Jurkat, Clone E6-1 (cell line): ENCODE measurements at places on chromosomes 12 and 14.
A peak's percentile ranks its signal among the peaks of the same experiment; 100 is the strongest.

- no peak for DNase-seq
Measured at GRCh38 chr12:18564306-18564705, 173.5 kb downstream of the PLCZ1 start.

DNA sequence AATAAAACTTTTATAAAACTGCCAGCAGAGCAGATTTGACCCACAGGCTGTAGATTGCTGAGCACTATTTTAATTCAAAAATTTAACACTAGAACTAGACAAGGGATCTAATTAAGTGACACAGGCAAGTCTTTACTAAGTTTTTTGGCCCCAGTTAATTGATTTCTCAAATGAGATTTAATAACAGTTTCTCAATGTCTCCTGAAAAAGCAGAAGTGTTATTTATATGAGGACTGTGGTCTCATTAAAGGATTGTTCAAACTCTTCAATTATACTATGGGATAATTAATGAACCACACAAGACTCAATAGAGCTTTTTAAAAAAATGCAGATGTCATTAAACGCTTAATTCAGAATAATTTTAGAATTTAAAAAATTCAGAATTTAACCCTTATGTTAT, 1.9 kb downstream of the HEATR5A start:
- DNase-seq, result no peak

- peak; percentile 23 for DNase-seq
Measured at GRCh38 chr12:21330682-21331253, 3.9 kb downstream of the SLCO1A2 start.

DNA sequence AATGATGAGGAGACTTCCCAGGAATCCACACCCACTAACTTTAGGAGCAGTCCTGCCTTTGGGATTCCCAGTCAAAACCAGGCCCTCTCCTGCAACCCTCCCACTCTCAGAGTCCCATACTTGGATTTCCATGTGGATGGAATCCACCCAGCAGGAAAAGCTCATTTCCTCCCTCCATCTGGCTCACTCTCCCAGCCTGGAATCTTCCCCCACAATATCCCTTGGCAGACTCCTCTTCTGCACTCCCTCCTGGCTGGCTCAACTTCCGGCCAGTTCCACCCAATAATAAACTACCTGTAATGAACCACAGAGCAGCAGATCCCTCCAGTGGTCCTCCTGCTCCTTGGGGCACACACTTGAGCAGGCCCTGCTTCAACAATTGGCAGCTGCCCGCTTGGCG, 102.8 kb upstream of the EGLN3 start:
- DNase-seq, result no peak

DNA sequence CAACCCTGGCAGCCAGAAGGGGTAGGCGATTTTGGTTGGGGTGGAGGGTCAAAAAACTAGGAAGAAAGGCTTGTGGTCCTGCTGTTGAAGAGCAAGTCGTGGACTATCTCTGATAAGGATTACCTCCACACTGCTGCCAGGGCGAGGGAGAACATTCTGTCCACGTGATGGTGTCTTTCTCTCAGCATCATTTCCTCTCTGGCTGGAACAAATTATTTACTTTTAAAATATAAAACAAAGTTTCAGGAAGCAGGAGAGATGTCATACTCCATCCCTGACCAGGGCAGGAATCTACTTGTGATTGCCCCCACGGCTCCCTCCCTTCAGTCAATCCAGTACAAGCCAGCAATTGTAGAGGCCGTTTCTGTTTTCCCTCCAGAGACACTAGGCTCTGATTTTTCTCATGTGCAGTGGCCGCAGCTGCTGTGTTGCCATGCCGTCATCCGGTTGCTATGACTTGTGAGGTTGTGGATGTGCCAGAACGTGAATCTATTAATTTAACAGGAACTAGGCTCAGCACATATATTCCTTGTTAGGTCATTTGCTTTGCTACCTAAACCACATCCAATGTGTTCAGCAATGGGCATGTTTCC, 61.5 kb upstream of the PTGR2 start:
- DNase-seq, result no peak

DNA sequence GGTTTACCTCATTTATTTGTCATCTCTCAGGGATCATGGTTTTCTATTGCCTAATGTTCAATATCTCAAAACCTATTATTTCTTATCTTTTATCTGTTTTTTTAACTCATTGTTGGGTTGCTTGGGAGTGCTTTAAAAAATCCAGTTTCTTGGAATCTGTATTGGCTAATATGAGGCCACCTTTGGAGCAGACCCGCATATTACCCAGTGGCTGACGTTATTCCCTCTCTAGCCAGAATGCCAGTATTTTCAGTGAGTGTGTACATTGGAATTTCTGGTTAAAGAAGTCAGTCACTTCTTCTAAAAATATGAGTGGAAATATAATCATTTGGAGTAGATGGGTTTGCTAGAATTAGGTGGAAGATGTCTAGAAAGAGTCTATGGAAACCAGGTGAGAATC, 38.3 kb downstream of the PRMT8 start:
- no peak for DNase-seq

DNA sequence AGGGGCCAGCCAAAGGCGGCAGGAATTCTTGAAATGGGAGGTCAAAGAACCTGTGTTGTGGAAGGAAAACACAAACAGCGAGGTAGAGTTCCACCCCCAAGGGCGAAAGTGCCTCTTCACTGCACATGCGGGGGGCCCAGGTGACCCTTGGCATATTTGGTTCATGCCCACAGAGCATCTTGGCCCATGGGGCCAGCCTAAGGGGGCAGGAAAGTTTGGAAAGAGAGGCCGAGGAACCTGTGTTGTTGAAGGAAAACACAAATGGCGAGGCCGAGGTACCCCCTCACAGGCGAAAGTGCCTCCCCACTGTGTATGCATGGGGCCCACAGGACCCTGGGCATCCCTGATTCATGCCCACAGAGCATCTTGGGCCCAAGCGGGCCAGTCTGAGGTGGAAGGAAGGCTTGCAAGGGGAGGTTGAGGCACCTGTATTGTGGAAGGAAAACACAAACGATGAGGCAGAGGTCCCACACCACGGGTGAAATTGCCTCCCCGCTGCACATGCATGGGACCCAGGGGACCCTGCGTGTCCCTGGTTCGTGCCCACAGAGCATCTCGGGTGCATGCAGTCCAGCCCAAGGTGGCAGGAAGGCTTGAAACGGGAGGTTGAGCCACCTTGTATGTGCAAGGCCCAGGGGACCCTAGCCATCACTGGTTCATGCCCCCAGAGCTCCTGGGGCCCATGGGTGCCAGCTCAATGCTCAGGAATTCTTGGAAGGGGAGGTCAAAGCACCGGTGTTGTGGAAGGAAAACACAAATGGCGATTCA, 384.1 kb downstream of the ALG10 start:
- DNase-seq, result no peak

DNA sequence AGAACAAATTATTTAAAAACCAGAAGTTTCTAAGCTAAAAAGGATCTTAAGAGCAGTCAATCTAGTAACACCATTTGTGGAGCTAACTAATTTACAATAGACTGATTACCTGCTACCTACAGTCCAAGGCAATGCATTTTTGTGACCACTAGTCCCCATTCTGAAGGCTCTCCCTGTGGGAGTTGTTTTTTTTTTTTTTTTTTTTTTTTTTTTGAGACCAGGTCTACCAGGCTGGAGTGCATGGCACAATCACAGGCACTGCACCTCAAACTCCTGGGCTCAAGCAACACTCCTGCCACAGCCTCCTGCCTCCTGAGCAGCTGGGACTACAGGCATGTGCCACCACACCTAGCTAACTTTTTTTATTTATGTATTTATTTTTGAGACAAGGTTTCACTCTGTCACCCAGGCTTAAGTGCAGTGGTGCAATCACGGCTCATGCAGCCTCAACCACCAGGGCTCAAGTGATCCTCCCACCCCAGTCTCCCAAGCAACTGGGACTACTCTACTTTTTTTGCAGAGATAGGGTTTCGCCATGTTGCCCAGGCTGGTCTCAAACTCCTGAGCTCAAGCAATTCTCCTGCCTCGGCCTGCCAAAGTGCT, 3.9 kb downstream of the GNPTAB start:
- DNase-seq, result no peak

DNA sequence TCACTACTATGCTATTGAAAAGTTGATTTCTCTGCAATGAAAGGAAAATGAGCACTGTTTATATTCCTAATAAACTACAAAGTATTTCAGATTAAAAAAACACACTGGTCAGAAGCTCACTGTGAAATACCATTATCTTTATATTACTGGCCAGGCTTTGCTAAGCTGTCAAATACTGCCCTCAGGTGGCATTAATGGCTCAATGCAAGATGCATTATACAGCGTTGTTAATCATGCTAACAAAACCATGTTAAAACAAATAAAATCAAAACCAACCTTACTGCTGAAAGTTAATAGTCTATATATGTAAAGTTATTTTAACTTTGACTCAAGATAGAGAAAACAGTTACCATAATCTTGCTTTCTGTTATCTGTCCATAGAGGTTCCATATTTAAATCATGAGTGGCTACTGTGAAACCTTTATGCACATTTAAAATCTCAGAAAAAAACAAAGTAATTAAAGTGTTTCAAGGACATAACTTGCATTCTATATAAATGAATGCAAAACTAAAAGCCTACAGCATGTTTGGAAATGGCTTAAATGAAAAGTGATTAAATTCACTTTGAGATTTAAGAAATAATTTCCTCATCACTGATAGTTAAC, 121.7 kb downstream of the RALGAPA1 start:
- DNase-seq, result peak; percentile 47

DNA sequence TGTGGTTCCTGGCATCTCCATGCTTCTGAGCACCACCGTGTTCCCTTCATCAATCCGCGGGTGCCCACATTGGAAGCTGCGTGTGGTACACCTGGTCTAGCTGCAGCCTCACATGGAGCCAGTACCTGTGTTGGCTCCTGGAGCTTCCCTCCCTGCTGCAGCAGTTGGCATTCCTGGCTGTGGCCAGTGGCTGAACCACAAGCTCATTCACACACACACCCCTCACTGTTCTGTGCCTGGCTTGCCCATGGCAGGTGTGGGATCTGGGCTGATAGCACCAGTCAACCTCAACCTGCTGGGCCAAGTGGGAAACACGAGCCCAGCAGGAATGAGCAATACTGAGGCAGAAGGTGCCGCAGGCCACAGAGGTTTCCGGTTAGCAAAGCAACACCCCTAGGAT, 256.2 kb upstream of the LRFN5 start:
- no peak for DNase-seq

DNA sequence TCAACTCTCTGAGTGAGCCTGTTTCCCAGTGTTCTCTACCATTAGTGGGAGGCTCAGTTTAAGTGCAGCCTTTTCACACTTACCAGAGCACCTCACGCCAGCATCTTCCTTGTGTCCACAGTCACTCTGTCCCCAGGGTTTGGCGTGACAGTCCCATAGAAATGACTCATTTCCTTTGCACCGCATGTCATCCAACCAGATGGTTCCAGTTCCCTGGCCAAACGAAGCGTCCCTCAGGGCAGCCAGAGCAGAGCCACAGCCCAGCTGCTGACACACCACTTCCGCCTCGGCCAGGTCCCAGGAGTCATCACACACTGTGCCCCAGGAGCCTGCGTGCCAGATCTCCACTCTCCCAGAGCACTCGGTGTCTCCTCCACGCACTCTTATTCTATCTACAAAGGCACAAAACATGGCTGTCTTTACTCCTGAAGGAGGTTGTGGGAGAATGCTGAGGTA, 65.4 kb downstream of the ACSM4 start:
- no peak for DNase-seq

GRCh38 chr12:77645966-77646598, 184.6 kb upstream of the NAV3 start:
- DNase-seq, result no peak

DNA sequence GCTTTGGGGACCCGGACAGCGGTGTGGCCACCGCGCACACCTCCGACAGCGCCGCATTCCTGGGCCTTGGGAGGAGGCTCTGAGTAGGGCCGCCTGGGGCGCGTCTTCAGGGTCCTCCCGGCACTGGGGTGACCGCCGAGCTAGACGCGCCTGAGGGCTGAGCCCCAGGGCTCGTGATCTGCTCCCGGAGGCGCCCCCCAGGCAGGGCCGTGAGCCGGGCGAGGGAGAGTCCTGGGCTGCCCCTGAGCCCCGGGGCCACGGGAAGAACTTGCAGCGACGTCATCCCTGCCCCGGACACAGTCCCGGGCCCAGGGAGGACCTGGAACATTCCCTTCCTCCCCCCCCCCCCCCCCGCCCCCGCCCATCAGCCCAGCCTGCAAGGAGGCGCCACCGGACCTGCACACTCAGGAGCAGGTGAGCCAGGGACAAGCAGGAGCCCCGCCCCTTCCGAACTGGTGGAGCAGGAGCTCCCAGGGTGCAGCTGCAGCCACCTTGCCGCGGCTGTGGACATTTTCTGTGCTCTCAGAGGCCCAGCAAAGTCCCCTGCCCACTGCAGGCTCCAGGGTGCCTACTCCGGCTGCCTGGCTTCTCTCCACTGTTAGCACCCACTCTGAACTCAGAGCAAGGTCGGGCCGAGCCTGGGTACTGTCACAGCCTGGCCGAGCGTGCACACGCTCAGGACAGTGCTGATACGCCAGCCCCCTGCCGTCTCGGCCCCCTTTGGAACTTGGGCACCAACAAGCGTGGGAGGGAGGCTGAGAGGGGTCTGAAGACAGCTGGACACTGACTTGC, 50.7 kb downstream of the A2M start:
- DNase-seq, result no peak

GRCh38 chr14:94278731-94279130, 14.3 kb downstream of the SERPINA10 start:
- no peak for DNase-seq

GRCh38 chr14:68654471-68654941, 138.4 kb downstream of the ZFP36L1 start:
- DNase-seq, result no peak

DNA sequence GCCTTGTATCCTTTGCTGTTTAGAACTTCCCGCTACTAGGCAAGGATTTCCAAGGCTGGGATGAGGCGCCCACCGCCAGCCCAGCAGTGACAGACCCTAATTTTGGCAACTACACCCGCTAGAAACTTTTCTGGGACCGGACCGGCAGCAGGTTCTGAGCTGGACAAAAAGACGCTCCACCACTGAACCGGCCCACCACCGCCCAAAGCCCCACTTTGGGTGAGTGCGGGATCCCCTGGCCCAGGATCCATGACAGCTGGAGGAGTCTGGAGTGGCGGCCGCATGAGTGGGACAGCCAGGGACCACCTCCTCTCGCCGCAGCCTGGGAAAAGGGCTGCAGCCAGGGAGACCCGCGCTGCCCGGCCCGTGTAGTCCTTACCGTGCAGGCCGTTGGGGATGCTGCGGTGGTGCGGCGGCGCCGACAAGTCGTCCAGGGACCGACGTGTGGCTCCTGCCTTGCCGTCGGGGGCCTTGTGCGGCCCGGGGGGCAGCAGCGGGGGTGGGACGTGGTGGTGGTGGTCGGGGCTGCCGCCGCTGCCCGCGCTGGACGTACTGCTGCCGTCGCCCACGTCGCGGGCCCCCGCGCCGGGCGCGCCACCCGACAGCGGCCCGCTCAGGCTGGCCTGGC, 1.1 kb downstream of the CCDC85C start:
- no peak for DNase-seq
